Natural killer cell treated with Interleukin-12 subunit alpha and Interleukin-12 subunit beta and Interleukin-15 and Interleukin-18, amount 100 ng/mL, for 72 hours (primary cell): ENCODE measurements at places on chromosomes 13 and 19.

DNA sequence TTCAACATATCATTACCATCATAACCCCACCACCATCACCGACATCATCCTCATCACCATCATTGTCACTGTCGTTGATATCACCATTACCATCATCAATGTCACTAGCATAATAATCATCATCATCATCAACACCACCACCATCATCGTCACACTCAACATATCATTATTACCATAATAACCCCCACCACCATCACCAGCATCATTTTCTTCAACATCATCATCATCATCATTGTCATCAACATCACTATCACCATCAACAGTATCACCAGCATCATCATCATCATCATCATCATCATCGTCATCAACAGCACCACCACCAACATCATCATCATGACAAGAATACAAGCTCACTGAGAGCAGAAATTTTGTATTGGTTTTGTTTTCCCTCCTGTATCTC, 83.8 kb downstream of the MBD3L1 start:
- DNase-seq, result no peak

- DNase-seq, result no peak
These were observed 18.1 kb downstream of the RNASEH2B start for GRCh38 chr13:50927701-50928100.

DNA sequence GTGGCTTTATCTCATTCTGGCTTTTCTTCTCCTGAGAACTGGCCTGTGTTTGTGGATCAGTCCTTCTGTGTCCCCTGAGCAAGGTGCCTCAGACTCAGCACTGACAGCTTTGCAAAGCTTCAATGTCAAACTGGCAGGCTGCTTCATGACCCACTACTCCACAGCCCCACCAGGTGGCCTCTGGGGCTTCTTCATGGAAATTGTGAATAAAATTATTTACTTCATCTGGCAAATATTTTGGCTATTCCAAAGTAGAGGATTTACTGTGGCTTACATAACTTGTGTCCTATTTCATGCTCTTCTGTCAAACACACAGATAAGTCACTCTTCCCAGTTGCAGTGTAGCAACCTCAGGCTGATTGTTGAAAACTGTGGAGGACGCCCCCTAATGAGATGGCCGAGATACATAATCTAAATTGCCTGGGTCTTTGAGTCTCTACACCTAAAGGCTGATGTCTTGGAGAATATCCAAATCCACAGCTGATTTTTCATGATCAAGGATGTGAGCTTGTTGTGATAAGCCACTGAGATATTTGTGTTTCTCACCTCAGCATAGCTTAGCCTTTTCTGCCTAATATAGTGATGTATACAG, 721.9 kb upstream of the SLC10A2 start:
- DNase-seq, result no peak

DNA sequence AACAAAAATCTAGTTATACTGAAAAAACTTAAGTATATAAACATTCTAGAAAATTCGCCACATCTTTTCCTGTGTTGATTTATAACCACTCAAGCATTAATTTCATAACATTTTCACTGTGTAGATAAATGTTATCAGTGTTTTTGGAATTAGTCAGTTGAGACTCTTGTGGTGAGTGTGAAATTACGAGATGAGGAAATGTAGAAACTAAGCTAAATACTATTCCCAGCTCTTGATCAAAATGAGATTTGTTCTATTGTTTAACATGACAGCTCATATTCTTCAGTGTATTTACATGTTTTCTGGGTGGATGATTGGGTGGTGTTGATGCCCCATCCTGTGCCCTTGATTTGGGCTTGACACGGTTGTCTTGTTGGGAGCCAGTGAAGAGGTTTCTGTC, 406.8 kb downstream of the DACH1 start:
- DNase-seq, result no peak

GRCh38 chr19:18307271-18307681, 15.6 kb downstream of the LSM4 start:
- DNase-seq, result no peak

GRCh38 chr13:62879071-62879470, 1463.4 kb upstream of the PCDH20 start:
- no peak for DNase-seq

DNA sequence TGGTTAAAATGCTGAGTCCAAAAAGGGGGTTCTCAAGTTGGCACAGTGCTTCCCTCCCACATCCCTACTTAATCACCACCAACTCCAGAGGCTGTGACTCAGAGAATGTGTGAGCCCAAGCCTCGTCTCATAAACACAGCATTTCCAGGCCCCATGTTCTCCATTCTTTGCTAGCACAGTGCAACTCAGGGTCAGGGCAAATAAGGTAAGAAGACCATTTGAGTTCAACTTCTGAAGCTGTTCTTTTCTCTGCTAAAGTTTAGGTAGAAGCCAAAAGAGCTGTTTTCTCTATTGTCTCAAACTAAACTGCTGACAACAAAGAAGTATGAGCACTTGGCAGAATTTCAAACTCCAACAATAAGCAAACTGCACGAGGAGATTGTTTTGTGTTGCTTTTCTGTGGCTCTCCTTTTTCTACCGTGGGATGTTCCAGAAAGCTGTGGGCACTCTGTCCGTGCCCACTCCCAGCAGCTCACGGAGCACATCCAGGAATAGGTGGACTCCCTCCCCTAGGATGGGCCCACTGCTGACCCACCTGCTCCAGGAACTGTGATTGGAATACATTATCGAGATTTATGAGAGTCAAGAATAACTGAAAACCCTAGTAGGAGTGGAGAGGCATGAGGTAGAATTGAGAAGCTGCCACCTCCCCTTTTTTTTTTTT, 494.3 kb downstream of the COG6 start:
- no peak for DNase-seq
